ENCODE measurements at places on chromosomes 5 and 9.

GRCh38 chr5:149938279-149938678 lies 6.3 kb downstream of the PDE6A start:
- DNase-seq = no peak

- DNase-seq = no peak
Measured at GRCh38 chr5:138946241-138946623, 71.1 kb upstream of the LRRTM2 start.

DNA sequence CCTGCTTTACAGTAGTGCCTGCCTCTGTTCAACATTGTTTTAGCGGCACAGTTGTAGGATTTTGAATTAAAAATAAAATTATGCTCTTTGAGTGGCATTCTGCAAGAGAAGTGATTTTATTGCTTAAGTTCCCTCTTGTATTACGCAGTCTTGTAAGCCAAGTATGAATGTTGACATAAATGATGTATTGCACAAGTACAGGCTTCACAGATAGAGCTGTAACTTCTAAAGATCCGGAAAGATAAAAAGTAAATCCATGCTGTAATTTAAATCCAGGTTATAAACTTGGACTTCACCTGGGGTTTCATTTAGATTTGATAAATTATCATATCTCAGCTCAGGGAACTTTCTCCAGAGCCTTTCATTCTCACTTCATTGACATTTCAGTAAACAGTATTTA lies 1114.7 kb downstream of the PTPRD start:
- peak; percentile 26 for DNase-seq

GRCh38 chr5:124420952-124421351 lies 325.5 kb downstream of the ZNF608 start:
- DNase-seq = no peak

- DNase-seq = no peak
Measured at GRCh38 chr5:14855366-14855765, 16.2 kb downstream of the ANKH start.

DNA sequence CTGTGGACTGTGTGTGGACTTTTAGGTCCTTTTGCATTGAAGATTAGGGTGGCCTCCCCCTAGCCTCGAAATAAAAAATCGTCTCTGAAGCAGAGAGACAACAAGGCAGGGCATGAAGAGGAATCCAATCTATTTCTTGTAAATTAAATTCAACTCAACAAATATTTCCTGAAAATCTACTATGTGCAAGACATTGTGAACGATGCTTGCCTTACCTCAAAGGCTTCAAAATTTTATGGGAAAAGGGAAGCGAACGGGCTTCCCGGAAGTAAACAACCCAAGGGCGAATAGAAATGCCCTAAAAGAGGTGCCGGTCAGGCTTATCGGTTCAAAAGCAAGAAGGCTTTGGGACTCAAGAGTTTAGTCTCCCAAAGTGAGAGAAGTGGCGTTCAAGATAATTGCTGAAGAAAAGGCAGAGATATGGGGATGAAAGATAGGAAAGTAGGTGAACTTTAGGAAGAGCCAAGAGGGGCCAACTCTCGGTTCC lies 525 bp downstream of the KIF24 start:
- no peak for DNase-seq

DNA sequence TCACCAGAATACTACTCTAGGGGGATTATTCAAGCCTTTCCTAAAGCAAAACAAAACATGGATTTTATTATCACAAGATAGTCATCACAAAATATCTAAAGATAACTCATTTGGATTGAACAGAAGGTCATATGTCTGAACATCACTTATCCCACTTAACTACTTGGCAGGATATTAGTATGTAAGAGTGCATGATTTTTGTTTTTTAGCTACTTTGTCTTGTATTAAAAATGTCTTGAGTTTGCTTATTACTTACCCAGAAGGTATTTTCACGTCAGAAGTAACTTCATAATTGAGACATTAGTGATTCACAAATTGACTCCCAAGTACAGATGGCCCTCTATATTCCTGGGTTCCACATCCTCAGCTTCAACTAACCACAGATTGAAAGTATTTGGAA lies 113.8 kb downstream of the TLE4 start:
- DNase-seq = no peak

DNA sequence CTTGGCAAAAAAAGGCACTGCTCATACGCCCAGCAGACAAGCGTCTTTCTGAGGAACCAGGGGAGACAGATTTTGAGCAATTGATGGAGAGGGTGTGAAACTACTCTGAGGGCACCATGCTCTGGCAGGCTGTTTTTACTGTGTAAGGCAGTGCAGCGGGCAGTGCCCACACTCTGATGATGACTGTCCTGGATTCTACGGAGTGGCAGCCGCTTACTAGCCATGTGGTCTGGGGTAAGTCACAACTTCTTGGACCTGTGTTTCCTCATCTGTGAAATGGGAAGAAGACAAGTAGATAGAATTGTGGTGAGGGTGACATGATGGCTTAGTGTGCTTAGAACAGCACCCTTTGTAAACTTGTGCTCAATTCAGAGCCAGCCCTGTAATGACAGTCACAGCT lies 38.8 kb downstream of the FABP6 start:
- DNase-seq = no peak

GRCh38 chr5:125266106-125266505 lies 519.7 kb upstream of the ZNF608 start:
- DNase-seq = no peak

GRCh38 chr9:2193552-2193951 lies 178.4 kb downstream of the SMARCA2 start:
- no peak for DNase-seq

- DNase-seq = no peak
Measured at GRCh38 chr5:151591144-151591819, at the start of gene FAT2. FAT2 (minus strand) TSS chr5:151591331; CDS start chr5:151568931, 22,400 bp downstream.

DNA sequence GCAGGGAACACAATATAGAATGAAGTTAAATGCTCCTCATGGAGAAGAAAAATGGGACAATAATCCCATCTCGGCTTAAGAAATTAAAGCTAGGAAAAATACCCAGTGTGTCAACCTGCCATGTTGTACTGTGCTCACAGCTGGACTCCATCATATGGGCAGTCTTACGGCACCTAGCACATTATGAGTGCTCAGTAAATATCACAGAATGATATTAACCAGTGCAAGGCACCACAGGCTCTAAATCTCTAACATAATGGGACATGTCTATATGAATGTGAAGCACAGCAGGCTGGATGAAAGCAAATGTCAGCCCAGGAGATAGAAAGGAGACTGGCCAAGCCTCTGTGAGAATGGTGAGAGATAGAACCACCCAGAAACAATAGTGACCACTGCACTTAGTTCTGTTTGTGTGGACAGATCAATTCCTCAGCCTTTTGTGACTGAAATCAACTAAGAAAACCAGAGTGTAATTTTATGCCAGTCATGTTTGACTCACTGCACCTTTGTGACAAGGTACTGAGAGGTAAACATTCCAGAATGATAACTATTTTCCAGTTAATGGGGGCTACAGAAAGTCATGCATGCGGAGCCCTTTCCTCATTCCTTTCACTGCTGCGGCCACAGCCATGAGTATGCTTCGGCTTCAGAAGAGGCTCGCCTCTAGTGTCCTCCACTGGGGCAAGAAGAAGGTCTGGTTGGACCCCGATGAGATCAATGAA lies 140.4 kb upstream of the CDH6 start:
- DNase-seq = no peak

DNA sequence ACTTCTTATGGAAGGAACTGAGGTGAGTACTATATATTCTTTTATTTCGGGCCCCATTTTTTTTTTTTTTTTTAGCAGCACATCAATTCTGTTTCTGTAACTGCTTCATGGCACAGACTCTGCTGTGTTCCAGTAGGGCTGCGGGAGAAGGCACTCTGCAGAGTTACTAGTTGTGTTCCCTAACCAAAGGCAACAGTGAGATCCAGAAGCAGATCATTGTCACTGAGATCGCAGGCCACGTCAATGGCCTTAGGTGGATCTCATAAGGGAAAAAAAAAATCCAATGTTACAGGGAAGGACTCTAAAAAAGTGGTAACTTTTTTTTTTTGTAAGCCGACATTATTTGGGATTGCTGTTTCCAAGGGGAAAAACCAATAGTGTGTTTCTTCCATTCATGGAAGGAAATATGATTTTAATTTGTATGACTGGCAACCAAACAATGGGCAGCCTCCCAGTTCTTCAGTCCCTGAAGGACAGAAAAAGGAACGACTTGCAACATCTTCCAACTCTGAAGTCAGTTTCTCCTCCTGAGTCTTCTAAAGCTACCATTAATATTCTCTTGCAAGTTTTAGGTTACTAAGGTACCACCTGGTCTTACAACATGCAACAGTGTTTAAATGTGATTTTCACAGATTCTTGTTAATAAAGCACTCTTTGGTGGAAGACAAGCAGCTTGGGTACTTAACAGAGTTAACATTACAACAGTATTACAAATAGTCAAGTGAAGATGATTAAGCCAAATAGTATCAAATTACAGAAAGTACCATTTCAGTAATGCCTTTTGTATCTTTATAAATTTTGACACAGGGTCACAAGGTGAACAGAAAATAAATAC lies 52.8 kb downstream of the HABP4 start:
- no peak for DNase-seq

- DNase-seq = no peak
Measured at GRCh38 chr5:40172721-40173120, 507.0 kb upstream of the PTGER4 start.

GRCh38 chr9:18501949-18502348 lies 28.0 kb downstream of the ADAMTSL1 start:
- DNase-seq = no peak

DNA sequence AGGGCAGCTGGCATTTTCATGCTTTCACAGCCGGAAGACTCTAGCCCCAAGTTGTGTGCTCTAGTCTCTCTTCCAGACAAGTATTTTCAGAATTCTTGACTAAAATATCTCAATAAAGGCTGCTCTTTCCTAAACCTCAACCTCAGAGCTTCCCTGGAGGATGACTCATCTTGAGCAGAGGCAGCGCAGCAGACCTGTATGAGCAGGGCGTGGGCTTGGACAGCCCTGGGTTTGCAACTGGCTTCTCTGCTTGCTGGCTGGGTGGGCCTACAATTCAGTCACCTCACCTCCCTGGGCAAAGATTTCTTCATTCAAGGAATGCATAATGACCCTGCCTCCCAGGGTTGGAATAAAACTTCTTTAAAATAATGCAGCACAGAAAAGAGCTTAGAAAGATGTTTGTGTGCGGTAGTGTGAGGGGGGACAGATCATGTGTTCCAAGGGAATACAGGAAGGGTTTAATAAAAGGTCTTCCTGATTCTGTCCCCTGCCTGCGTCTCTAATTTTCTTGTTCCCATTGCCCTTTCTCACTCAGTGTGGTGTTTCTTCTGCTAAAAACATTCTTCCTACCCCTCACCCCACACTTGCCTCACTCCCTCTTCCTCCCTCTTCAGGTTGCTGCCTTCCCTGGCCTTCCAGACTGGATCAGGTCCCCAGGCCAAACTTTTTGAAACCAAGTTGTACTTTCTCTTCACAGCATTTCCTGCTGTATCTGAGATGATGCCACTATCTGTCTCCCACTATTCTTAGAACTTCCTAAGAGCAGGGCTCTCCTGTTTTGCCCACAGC lies 39.4 kb upstream of the MAP1B start:
- DNase-seq = no peak

- no peak for DNase-seq
Measured at GRCh38 chr9:72025906-72026305, 34.5 kb downstream of the C9orf57 start.

- DNase-seq = no peak
Measured at GRCh38 chr9:89351584-89352300, 33.4 kb downstream of the SECISBP2 start.

DNA sequence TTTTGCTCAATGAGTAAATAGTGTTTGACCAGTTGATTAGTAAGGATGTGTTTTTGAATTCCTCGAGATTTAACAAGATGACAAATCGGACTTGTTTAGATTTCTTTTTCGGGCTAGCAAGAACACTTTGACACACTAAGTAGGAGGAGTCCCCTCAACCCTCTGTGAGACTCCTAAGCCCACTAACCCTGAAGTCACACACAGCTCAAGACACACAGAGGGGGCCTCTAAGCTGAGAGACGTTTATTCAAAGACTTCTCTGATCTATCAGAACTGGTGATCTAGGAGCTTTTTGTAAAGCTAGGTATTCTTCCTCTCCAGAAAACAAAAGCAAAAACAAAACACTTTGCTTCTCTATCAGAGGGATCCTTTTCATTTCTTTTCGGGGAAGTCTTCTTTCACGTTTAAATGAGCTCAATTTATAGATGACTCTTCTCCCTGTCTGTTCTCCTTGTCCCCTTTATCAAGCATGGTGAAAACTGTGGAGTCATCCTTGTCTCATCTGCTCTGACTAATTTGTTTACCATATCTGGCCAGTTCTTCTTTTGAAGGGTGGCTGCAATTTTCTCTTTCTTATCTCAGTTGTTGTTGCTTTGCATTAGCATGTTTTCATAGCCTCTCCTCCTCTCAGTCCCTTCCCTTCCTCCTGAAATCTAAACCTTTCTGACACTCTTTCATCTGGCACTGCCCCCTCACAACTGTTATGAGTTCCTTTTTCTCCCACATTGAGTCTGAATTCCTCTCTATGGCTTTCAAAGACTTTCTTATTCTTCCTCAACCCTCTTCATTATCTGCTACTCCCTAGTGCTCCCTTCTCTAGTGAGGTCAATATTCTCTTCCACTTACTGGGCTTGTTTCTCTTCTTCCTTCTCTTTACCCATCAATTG lies 68.5 kb upstream of the RAI14 start:
- DNase-seq = no peak

GRCh38 chr9:18874069-18874468 lies 158.9 kb downstream of the SAXO1 start:
- no peak for DNase-seq

DNA sequence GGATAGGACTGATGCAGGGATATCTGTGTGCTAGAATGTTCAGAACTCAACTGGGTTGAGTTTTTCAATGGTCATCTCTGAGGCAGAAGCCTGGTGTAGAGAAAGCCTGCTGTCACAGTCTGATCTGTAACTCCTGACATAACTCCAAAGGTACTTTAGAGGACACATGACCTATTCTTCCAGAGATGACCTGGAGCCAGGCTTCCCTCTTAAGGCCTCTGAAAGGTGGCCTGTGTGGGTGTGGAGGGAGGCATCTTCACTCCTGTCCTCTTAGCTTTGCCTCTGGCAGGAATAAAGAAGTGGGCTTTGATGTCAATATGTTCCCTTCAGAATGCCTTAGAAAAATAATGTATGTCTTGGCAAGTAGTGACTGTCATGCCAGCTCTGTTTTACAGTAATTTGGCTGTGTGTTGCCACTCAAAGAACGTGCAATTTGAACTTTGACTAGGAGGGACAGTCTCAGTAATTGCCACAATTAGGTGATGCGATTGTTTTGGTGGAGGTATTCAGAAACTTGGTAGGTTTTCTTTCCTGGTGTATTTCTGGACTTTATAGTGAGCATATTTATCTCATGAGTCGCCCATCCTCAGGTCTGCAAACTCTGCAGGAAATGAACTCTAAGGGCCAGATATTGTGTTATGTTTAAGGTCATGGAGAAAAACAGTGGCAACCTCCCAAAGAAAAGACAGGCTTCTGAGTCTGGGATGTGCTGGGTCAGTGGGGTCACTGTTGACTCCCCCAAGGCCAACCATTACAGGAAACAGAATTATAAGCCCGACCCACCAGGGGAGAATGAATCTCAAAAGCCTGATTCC lies 3.2 kb upstream of the C5orf63 start:
- no peak for DNase-seq

- no peak for DNase-seq
Measured at GRCh38 chr5:87899721-87900131, 368.9 kb downstream of the TMEM161B start.
